NCI-H1436 (cell line): ENCODE measurements at places on chromosomes 13 and 19.
A peak's percentile ranks its signal among the peaks of the same experiment; 100 is the strongest.

GRCh38 chr19:33702606-33703437 lies 81.1 kb downstream of the CHST8 start:
- DNase-seq, result no peak

DNA sequence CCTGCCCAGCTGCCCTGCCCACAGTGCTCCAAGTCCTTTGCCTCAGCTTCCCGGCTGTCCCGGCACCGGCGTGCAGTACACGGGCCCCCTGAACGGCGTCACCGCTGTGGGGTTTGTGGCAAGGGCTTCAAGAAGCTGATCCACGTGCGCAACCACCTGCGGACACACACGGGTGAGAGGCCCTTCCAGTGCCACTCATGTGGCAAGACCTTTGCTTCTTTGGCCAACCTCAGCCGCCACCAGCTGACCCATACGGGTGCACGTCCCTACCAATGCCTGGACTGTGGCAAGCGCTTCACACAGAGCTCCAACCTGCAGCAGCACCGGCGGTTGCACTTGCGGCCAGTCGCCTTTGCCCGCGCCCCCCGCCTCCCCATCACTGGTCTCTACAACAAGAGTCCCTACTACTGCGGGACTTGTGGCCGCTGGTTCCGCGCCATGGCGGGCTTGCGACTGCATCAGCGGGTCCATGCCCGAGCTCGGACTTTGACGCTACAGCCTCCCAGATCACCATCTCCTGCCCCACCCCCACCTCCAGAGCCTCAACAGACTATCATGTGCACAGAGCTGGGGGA lies 5.7 kb downstream of the ZNF526 start:
- DNase-seq, result no peak

- DNase-seq, result no peak
Observed at GRCh38 chr13:107712145-107712860, 503.0 kb downstream of the LIG4 start.

DNA sequence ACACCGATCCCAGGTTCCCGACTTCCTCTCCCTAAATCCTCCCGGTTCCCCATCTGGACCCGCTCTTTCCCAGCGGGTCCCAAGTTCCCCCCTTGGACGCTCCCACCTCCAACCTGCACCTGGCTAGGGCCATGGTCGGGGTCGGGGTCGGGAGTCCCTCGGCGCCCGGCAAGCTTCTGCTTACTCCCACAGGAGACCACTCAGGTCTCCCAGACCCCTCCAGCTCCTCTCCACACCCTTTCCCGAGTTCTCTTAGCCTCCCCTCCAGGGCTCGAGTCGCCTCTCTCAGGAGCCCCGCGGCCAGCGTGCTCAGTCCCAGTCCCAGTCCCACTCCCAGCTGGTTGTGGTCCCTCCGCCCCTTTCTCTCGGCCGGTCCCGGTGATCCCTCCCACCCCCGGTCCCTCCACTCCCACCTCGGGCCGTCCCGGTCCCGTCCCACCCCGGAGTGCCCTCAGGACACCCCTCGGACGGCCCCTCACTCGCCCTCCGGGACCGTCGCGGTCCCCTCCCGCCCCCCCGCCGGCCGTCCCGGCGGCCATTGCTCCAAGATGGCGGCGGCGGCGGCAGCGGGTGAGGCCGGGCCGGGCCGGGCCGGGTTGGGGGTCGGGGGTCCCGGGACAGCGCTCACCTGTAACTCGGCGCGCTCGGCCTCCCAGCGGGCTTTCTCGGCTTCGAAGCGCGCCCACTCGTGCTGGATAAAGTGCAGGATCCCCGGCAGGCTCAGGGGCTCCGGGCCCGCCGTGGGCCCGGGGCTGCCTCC lies at the start of gene FKRP:
TSS of gene FKRP (plus strand) at position 537 of the 760 bp plus-strand sequence. CDS start 9,394 bp downstream, outside the sequence.
- peak; percentile 5 for DNase-seq

DNA sequence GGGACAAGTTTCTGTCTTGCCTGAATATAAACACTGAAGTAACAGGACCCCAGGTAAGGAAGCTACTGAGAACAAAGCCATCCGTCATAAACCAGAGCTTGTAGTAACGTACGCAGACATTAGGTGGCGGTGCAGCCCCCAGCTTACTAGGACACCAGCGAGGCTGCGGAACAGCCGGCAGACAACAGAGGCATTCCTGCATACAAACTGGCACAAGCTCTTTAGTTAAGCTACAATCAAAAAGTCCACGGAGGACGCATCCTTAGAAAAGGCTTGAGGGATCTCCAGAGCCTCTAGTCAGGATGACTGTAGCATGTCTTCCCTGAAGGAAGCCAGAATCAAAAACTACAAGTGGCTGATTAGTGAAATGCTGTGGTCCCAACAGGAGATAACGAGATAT lies 26.2 kb downstream of the ZNF160 start:
- DNase-seq, result no peak

- no peak for DNase-seq
Observed at GRCh38 chr13:20264271-20265018, 32.3 kb upstream of the GJB6 start.

GRCh38 chr19:47356900-47357299 lies 7.8 kb downstream of the DHX34 start:
- DNase-seq, result no peak

GRCh38 chr19:10612499-10613119 lies 12.7 kb upstream of the SLC44A2 start:
- DNase-seq, result no peak

DNA sequence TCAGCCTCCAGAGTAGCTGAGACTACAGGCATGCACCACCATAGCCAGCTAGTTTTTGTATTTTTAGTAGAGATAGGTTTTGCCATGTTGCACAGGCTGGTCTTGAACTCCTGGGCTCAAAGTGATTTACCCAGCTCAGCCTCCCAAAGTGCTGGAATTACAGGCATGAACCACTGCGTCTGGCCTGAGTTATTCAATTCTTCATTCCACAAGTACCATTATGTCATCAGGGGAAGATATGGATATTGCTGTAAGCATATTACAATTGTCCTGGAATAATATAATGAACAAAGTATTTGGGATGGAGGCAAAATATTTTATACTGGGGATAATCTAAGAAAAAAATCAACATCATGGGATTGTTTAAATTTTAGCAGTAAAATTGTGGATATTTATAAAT lies 646.0 kb upstream of the SLITRK6 start:
- no peak for DNase-seq

- DNase-seq, result no peak
Observed at GRCh38 chr19:13634658-13635057, 128.4 kb upstream of the CACNA1A start.

GRCh38 chr13:107937848-107938247 lies 277.5 kb downstream of the LIG4 start:
- no peak for DNase-seq

DNA sequence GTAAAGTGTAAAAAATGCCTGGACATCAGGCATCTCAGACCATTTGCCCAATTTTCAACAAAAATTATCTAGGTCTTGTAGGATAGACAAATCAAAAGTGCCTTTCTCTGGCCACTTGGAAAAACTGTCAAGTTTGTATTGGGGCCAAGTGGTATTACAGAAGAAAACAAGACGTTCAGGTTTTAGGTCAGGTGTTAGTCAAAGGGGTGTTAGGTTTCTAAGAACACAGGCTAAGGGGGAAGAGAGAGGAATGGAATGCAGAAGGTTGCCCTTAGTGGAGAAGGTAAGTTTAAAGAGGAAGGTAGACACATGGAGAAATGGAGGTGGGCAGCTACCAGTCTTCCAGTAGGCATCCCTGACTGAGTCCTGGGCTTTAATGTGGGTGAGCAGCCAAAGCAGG lies 19.9 kb upstream of the ZNF561 start:
- DNase-seq, result no peak

GRCh38 chr13:101341464-101341863 lies 74.8 kb downstream of the NALCN start:
- DNase-seq, result no peak

DNA sequence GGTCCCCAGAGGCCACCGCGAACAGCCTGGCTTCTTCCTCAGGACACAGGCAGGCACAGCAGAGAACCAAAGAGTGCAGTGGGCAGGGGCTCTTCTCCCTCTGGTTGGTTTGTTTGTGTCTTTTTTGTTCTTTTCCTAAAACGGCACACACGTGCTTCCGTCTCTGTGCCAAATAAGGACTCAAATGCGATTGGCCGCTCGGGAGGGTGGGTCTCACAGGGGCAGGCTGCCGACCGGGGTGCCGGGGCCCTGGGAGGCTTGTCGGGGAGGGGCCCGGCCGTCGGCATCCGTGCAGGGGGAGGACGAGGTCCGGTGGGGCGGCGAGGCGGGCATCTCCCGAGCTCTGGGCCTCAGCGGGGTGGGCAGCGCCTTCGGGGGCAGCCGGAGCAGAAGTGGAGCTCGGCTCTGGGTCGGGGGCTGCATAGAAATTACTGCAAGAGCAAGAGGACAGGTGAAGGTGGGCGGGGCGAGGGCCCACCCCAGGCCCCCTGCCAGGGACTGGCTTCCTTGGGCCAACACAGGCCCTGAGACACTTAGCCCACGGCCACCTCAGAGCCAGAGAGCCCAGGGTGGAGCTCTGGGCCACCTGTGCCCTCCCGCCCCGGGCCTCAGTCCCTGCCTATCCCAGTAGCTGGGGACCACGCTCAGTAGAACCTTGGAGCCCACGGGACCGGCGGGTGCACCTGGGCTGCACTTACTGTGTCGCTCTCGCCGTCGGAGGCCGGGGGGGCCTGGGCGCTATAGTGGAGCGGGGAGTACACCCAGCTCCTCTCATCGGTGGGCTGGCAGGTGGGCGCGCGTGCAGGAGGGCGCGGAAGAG lies 6.4 kb upstream of the CACTIN start:
- no peak for DNase-seq

- DNase-seq, result no peak
Observed at GRCh38 chr13:76538004-76538403, 348.2 kb downstream of the KCTD12 start.

DNA sequence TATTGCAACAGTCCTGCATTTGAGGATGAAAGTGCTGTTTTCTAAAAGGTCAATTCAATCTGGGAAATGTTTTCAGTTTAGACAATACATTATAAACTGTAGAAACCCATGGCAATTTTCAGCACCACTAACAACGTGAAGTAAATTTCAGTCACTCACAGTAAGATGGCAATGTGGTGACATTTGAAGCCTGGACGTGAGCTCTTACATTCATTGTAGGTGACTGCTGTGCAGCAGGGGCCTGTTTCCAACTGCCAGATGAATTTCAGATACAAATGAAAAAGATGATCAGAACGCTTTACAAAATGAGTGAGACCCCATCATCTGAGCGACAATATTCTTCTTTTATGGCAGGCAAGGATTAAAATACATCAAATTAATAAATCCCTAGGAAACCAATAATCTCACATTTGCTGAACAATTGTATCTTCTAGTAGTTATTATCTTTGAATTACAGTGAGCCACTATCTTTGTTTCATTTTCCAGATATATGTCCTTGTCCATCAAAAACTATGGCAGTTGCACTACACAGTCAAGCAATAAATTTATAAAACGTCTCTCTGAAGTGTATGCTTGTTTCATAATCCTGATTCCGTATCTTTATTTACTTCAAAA lies 1816.8 kb downstream of the OLFM4 start:
- no peak for DNase-seq

DNA sequence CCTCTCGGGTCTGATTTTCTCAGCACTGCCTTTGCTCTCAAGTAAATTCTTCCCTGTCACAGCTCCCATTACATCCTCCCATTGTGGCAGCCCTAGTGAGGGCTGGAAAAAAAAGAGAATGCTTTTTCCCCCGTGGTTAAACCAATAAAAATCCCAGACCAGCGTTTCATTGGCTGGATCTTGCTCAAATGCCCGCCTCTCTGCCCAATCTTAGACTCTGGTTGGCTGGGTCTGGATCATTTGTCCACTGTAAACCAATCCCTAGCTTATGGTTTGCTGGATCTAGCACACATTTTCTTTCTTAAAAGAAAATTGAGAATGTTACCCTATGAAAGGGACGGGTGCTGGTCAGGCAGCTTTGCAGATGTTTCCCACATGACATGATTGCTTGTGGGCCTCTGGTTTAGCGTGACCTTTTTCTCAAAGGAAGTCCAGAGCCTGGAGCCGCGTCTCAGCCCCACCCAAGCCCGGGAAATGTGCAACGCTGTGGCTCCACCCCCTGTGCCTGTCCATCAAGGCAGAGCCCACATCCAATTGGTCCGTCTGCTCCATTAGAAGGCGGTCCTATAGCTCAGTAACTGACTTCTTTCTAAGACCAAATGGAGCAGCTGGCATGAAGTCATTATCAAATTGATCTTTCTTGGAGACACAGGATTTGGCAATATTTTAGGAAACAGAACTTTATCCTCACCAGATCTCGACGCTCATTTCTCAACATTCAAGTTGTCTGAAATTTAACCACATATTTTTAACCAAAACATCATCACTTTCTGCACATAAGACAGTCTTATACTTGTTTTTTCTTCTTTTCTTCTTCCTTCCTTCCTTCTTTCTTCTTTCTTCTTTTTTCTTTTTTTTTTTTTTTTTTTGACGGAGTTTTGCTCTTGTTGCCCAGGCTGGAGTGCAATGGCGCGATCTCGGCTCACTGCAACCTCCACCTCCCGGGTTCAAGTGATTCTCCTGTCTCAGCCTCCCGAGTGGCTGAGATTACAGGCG lies 2.6 kb upstream of the MCEMP1 start:
- peak; percentile 40 for DNase-seq

- peak; percentile 2 for DNase-seq
Observed at GRCh38 chr13:75550159-75550567, 572 bp downstream of the UCHL3 start.

DNA sequence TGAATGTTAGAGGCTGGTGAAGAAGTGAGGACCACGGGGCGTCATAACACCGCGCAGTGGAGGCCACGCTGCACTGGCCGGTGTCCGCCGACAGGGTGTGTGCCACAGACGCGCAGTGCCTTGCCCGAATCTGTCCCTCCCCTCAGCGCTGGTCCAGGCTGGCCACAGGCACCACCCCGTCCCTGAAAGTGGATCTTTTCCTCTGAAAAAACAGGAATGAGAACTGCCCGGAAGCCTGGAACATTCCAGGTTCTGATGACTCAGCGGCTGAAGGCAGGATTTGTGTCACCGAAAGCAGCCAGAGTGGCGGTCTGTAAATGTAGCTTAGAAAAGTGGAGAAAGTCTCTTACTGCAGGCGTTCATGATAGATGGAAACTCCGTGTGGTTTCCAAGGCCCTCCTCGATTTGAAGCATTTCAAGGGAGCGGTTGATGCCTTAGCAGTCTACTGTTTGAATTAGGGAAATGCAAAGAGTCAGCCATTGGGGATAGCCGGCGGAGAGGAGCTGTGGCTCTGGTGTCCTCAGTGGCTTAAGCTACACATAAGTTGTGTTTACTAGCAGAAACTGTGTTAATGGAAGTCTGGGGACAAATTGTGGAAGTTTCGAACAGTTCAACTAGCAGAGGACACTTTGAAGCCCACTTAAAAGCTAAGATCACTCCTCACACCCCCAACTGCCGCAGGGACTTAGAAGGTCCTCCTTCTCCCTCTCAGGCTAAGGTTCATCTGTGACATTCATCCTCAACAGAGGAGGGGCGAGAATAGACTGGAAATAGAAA lies 70.8 kb downstream of the NUFIP1 start:
- DNase-seq, result peak; percentile 71
